Stimulated activated CD4-positive, alpha-beta T cell treated with anti-CD3 and anti-CD28 coated beads, Interleukin-4, amount 100 ng/mL, for 48 hours (primary cell): ENCODE measurements at places on chromosomes 12 and 14.

DNA sequence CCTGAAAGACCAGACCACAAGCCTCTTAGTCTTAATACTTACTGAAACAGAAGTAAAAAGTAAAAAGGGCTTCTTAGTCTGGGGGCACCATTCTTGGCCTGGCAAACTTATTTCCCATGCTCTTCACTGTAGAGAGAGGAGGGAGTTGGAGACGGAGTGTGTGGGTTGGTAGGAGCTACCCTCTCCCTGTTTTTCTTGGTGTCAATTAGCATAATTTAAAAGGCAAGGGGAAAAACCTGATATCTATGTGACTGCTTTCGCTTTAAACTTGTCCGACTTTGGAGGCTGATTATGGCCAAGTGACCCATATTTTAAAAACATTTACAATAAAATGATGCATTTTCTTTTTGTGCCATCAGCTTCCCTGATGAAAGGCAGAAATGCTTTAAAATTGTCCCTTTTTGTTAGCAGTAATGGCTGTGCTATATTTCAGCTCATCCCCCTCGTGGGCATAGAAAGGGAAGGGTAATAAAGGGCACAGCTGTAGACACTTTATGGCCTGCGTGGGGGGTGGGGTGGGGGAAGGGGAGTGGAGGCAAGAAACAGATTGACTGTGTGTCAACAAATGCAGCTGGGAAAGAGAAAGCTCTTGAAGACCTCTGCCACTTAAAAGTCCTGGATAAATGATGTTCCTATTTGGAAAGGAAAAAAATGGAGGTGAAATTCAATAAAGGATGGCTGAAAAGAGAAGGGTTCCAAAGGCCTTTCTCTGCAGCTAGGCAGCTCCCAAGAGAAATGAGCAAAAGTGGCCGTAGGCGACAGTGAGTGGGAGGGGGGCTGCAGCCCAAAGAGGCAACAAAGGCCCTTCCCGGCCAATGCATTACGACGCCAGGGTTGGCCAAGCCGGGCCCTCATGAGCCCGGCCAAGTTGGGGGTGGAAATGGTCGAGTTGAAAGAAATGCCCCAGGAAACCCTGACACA lies 57.5 kb upstream of the TMEM263 start:
- DNase-seq = no peak

DNA sequence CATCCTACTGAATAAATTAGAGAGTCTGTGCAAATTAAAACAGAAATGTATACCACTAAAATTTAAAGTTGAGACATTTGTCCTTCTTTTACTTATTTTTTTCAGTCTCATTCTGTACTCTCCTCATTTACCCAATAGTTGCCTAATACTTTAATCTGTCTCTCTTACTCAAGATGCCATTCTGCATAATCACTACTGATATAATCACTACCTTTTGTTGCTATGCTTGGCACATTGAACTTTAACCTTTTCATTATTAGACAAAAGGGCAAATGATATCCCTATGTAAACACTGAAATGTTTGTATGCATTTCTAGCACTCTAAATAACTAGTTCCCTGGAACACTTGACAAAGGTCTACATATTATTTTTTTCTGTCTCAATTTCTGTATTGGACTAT lies 1108.3 kb upstream of the FLRT2 start:
- DNase-seq = no peak

DNA sequence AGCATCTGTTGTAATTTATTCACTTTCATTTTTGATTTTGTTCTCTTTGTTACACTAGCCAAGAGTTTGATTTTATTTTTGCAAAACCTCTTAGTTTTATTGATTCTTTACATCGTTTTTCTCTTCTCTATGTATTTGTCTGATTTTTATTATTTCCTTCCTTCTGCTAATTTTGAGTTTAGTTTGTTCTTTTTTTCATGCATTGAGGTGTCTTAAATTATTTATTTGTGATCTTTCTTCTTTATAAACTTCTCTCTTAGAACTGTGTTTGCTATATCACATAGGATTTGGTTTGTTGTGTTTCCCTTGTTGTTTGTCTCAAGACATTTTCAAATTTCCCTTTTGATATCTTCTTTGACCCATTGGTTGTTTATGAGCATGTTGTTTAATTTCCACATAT lies 51.7 kb upstream of the NFKBIA start:
- no peak for DNase-seq

DNA sequence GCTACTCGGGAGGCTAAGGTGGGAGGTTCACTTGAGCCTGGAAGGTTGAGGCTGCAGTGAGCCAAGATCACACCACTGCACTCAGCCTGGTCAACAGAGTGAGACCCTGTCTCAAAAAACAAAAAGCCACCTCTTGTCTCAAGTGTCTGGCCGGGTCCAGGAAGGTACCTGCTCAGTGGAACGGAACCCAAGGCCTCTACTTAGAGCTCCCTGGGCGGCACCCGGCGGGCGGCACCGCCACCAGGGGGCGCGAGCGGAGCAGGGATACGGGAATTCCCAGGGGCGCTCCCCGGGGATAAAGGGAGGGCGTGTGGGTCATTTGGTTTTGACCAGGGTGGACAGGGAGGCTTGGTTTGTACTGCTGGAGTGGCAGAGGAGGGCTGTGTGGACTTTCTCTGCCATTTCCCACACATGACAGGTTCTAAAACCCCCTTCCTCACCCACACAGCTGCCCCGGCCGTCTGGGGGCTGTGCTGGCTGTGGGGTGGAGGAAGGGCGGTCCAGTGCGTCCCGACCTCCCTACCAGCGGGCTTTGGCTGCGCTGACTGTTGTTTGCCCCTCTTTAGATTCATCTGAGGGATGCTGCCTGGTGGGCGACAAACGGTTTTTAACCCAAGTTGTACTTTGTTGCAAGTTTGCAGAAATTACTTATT lies 91.4 kb downstream of the SETD3 start:
- peak; percentile 46 for DNase-seq

GRCh38 chr12:65607401-65607841 lies 216.9 kb upstream of the HMGA2 start:
- DNase-seq = no peak

- no peak for DNase-seq
These were observed 2.8 kb downstream of the SRSF9 start for GRCh38 chr12:120466560-120467315.

DNA sequence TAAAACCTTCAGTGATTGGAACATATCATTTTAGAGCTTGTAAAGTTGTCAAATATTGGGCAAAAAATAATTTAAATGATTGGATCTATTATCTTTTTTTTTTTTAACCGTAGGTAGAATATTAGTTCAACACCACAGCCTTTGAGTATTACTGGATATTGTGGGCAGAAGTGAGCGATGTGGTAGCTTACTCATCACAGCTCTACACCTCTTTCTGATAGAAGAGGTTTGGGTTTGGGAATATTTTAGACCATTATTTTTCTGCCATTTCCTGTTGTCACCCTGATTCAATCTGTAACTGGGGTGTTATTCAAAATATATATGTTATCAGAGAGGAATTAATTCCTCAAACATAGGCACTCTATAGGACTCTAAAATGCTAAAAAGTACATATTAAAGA lies 34.8 kb upstream of the SLC38A2 start:
- DNase-seq = no peak

DNA sequence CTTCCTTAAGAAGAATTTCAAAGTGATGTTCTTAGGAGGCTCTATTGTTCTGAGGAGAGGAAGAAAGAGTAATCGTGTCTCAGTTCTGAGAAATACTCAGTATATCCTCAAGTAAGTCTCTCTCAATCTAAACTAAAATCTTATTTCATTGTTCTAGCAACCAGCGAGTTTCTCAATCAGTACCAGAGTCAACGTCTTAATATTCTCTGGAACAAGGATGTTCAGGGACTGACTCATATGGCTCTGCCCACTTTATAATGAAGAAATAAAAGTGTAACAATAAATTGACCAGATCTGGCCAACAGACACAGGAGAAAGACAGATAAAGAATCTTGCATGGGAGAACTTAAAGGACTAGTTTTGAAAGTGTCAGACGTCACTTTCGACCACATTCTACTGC lies 469.8 kb upstream of the FLRT2 start:
- no peak for DNase-seq

DNA sequence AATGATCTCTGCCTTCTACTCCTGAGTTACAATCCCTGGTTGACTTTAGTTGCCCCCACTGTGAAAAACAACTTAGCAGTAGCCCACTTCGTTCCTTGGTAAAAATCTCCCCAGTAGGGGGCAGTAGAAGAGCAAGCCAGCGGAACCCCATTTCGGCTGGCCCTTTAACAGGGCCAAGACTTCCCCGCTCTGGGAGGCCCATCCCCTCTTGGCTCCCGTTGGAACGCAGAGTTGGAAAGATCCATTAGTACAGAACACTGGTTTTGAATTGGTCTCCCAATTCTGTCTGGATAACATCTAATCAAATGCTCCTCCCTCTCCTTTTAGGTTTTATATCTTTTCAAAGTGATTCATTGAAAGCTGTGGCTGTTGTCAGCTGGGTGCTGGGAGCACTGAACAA lies 1133.3 kb downstream of the BCL11B start:
- DNase-seq = peak; percentile 43
